Thoracic aorta (tissue), 2 donors: ENCODE measurements at places on chromosomes 16 and 17.

- peak; percentile 72 for DNase-seq
- H3K4me3 ChIP-seq = peak overlapping the region; percentile 59
- peaks cover 70% of the 10 kb centered on the region for H3K4me1 ChIP-seq
- peaks cover 10% of the 10 kb centered on the region for H3K36me3 ChIP-seq
- no peaks in the 10 kb centered on the region for H3K27me3 ChIP-seq
Observed at GRCh38 chr17:57874434-57875289, 24.8 kb upstream of the MRPS23 start.

GRCh38 chr17:40103688-40104087 lies 3.3 kb upstream of the NR1D1 start:
- no peaks in the 10 kb centered on the region for H3K36me3 ChIP-seq
- no peak for DNase-seq
- H3K27me3 ChIP-seq = no peaks in the 10 kb centered on the region

DNA sequence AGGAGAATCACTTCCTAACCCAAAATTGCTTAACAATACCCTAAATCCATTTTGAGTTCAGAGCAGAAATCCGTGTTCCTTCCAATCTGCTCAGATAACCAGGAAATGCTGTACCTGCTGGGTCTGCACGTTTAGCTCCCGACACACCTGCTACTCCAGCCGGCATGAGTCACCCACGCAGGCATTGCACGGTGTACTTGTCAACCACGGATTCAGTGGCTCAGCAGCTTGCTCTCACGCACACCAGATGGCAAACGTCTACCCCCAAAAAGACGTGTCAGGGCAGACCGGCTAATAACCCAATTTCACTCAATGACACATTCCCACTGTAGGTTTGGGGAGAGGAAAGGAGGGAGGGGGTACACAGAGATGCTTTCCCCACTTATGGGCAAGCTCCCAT lies 468.1 kb downstream of the SOX9 start:
- no peaks in the 10 kb centered on the region for H3K27me3 ChIP-seq
- H3K36me3 ChIP-seq = no peaks in the 10 kb centered on the region
- peaks cover 13% of the 10 kb centered on the region for H3K4me1 ChIP-seq
- DNase-seq = no peak
- no peak overlapping the region for H3K4me3 ChIP-seq

- H3K36me3 ChIP-seq = no peaks in the 10 kb centered on the region
- H3K4me3 ChIP-seq = no peak overlapping the region
- H3K27ac ChIP-seq = peak overlapping the region; percentile 14
- H3K27me3 ChIP-seq = no peaks in the 10 kb centered on the region
- peaks cover 9% of the 10 kb centered on the region for H3K4me1 ChIP-seq
Observed at GRCh38 chr17:65104541-65104940, 32.6 kb upstream of the RGS9 start.

GRCh38 chr16:19301931-19302330 lies 16.4 kb downstream of the CLEC19A start:
- H3K4me1 ChIP-seq = no peaks in the 10 kb centered on the region
- no peak overlapping the region for H3K4me3 ChIP-seq
- DNase-seq = no peak
- no peaks in the 10 kb centered on the region for H3K36me3 ChIP-seq
- H3K27ac ChIP-seq = no peak overlapping the region

GRCh38 chr16:53523971-53524548 lies 21.1 kb upstream of the AKTIP start:
- no peak overlapping the region for H3K27ac ChIP-seq
- no peaks in the 10 kb centered on the region for H3K4me1 ChIP-seq
- no peaks in the 10 kb centered on the region for H3K27me3 ChIP-seq
- H3K4me3 ChIP-seq = no peak overlapping the region
- H3K36me3 ChIP-seq = no peaks in the 10 kb centered on the region
- DNase-seq = no peak

GRCh38 chr17:78048346-78049292 lies 79.9 kb downstream of the TMC6 start:
- peaks cover 20% of the 10 kb centered on the region for H3K36me3 ChIP-seq
- H3K27me3 ChIP-seq = no peaks in the 10 kb centered on the region
- no peak overlapping the region for H3K27ac ChIP-seq
- DNase-seq = no peak
- H3K4me1 ChIP-seq = no peaks in the 10 kb centered on the region

GRCh38 chr16:74192281-74192797 lies 104.3 kb upstream of the PSMD7 start:
- no peaks in the 10 kb centered on the region for H3K36me3 ChIP-seq
- no peak overlapping the region for H3K4me3 ChIP-seq
- no peaks in the 10 kb centered on the region for H3K27me3 ChIP-seq

GRCh38 chr17:45315648-45316433 lies 979 bp downstream of the MAP3K14 start:
- no peaks in the 10 kb centered on the region for H3K27me3 ChIP-seq
- peak overlapping the region; percentile 87 for H3K27ac ChIP-seq
- peaks cover 55% of the 10 kb centered on the region for H3K4me1 ChIP-seq
- H3K4me3 ChIP-seq = peak overlapping the region; percentile 78
- no peaks in the 10 kb centered on the region for H3K36me3 ChIP-seq

GRCh38 chr17:52395308-52395707 lies 236.8 kb upstream of the CA10 start:
- no peak overlapping the region for H3K27ac ChIP-seq
- no peaks in the 10 kb centered on the region for H3K27me3 ChIP-seq
- H3K4me3 ChIP-seq = no peak overlapping the region
- H3K4me1 ChIP-seq = no peaks in the 10 kb centered on the region
- DNase-seq = no peak
